ENCODE measurements at places on chromosomes 2 and 18.
A peak's percentile ranks its signal among the peaks of the same experiment; 100 is the strongest.

DNA sequence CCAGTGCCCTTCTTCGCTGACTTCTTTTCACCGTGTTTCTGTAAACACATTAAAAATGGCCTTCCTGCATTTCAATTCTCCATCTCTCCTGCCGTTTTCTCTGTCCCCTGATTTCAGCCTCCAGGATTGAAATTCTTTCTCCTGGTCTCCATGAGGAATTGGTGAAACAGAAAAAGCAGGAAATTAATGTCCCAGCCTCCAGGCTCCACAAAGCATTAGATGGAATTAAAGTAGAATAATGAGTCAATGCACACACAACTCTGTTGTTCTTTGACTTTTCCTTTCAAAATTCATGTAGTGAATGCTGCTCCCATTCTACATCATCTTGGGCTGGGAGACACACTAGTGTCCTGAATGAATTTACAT is 209.5 kb downstream of the KLHL29 start:
- DNase-seq: no peak

DNA sequence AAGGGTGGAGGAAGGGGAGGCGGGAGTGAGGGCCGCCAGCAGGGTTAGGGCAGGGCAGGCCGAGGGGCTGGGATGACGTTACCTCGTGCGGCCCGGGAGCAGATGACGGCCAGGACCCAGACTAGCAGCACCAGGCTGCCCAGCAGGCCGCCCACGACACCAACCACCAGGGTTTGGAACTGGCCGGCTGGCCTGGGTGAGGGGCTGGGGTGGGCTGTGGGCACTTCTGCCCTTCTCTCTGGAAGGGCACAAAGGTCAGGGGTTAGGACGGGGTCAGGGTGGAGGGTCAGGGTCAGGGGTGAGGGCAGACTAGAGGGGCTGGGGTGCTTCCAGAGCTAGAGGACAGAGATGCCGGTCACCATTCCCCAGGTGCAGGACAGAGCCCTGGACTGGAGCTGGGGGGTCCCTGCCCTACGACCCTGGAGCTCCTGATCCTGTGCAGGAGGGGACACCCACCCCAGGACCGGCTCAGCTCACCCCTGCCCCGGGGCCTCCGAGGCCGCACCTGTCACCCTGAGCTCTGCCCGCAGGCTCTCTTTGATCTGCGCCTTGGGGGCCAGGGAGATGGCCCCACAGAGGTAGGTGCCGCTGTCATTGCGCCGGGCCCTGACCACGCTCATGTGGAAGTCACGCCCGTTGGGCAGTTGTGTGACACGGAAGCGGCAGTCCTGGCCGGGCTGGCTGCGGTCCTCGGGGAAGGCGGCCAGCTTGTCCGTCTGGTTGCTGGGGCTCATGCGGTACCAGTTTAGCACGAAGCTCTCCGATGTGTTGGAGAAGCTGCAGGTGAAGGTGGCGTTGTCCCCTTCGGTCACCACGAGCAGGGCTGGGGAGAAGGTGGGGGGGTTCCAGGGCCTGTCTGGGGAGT is 6.3 kb downstream of the PDCD1 start:
- DNase-seq: no peak

DNA sequence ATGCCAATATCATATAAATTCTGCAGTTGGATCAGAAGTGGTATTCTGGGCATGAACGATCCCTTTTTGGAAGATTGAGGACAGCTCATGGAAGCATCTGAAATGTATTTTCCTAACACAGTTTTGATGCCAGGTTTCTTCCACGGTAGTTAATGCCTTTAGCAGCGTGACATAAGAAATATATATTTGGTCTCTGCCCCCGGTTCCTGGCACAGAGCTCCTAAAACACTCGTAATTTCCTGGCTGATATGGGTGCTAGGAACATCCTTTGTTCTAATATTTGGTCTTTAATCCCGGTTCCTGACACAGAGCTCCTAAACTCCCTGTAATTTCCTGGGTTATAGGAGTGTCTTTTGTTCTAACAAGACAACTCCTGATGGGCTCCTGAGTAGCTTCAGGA is 8.2 kb upstream of the CABLES1 start:
- DNase-seq: no peak

DNA sequence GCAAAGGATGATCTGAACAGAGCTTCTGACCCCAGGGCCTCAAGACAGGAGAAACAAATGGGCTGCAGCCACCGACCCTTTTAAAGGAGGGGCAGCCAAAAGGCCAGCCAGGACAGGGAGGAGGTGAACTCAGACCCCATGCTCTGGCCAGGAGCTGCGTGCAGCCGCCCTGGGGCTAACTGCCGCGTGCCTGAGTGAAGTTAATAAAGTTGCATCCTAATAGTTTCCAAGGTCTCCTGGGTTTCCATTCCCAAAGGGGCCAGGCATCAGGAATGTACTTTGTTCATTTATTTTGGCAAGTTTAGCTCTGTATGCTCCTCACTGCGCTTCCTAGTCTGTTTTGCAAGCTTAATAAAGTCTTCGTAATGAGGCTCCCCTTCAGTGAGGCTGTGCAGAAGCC is 60.7 kb downstream of the EN1 start:
- DNase-seq: no peak

GRCh38 chr2:217685255-217685605 is 317.6 kb downstream of the TNS1 start:
- DNase-seq: peak; percentile 30

DNA sequence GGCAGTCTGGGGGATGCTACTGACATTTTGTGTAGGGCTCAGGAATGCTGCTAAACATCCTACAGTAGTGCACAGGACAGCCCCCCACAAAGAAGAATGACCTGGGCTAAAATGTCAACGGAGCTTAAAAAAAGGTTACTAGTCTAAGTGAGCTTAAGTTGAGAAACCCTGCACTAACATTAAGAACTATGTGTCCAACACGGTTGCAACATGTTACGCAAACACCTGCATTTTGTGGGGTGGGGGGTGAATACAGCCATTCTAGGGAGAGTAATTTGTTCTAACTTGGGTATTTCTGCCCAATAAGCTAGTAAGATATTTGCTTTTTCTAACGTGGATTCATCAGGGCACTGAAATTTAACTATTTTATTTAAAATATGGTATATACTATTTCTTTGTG is 57.9 kb downstream of the SLC8A1 start:
- DNase-seq: no peak

GRCh38 chr18:36629138-36629530 is 199.7 kb downstream of the TPGS2 start:
- DNase-seq: no peak

DNA sequence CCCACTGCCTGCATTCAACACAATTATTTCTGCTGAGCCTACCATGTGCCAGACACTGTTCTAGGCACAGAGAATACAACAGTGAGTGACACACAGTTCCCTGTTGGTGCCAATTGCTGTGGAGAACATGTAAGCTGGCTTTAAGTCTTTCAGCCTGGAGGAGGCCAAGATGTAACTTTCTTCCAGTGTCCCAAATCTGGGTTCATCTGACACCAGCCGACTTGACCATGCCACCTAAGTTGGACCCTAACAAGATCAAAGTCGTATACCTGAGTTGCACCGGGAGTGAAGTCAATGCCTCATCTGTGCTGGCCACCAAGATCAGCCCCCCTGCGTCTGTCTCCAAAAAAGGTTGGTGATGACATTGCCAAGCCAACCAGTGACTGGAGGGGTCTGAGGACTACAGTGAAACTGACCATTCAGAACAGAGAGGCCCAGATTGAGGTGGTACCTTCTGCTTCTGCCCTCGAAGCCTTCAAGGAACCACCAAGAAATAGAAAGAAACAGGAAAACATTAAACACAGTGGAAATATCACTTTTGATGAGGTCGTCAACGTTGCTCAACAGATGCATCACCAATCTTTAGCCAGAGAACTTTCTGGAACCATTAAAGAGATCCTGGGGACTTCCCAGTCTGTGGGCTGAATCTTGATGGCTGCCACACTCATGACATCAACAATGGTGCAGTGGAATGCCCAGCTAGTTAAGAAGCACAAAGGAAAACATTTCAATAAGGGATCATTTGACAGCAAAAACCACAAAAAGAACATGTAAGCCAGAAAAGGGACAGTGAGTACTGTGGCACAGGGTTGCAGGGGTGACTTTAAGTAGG is 6.3 kb downstream of the TRABD2A start:
- no peak for DNase-seq

DNA sequence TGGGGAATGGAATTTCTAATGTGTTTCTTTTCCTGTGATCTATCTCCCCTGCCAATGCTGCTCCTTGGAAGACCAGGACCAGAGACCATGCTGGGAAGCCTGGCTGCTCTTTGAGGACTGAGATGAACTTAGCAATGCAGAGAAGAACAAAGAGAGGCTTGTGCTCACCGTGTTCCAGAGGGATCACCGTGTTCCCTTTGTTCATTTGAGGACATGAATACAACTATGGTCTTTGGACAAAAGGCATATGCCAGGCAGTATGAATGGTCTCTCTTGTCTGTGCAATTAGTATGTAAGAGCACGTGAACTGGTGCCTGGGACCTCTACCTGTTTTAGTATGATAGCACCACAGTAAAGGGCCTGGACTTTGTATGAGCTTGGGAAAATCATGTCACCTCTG is 139.9 kb downstream of the TDRD15 start:
- no peak for DNase-seq

DNA sequence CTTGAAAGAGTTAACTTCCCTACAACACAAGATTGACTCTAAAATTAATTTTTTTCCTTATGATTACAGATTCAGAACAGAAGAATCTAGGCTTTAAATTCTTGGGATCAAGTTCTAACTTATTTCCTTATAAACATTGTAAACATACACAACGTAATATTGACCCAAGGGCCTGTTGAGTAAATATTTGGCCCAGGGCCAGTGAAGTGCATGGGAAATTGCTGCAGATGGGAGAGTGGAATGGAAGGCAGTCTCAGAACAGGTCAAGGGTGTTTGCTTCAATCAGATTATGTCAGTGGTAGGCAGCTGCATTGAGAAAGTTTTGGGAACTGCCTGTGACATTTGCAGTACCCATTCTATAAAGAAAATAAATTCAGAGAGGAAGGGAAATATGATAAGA is 137.6 kb downstream of the MYO1B start:
- DNase-seq: no peak

DNA sequence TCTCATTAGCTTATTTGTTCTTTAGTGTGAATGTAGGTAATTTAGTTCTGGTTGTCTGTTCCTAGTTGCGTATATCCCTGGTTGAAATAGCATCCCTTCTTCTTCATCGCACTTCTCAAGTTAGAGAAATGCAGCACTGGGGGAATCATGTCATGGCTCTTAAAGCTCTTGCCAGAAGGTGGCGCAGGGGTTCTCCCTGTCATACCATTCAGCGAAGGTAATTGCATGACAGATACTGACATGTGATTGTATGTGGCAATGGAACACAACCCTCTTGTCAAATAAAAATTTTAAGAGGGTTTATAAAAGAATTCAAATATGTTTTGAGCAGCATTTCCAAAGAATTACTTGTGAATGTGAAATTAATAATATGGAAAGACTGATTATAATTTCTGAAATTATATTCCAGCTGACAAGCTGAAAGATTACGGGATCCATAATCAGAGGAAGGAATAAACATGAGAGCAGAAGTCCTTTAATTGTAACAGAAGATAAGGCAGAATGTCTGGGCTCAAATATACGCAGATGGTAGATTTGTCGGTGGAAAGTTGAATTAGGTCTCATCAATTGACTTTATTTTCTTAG is 411.7 kb downstream of the DSEL start:
- DNase-seq: peak; percentile 88

GRCh38 chr2:2647141-2647541 is 316.1 kb upstream of the MYT1L start:
- DNase-seq: no peak

DNA sequence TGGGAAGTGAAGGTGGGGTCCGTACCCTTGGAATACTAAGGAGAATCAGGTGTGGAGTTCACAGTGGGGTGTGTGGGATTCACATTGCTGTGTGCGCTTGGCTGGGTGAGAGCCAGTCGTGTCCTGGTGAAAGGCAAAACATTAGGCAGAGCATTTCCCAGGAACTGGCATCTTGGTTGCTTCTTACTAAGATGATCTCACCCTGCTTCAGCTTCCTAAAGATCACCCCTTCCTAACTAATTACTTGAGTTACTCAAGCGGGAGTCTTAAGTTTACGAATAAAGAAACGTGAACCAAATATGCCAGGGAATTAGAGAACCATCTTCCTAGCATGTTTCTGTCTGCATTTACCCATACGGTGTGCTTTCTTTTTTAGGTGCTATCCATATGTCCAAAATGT is 122.9 kb downstream of the NCK2 start:
- DNase-seq: no peak

DNA sequence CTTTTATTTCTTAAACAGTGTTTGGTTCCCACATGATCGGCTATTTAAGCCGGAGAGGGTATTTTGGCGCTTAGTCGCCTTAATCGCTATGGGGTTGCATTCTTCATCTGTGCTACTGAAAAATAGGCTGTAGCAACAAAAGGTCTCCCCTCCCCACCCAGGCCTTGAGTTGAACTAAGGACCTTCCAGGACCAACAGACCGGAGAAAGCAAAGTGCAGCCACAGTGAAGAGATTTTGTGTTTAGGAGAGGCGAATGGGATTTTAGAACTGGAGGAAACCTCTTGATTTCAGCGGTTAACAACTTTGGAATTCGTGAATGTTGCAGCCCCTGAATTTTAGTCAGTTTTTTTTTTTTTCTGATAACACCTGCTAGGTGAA is 1.4 kb downstream of the ITGA6 start:
- DNase-seq: peak; percentile 45

DNA sequence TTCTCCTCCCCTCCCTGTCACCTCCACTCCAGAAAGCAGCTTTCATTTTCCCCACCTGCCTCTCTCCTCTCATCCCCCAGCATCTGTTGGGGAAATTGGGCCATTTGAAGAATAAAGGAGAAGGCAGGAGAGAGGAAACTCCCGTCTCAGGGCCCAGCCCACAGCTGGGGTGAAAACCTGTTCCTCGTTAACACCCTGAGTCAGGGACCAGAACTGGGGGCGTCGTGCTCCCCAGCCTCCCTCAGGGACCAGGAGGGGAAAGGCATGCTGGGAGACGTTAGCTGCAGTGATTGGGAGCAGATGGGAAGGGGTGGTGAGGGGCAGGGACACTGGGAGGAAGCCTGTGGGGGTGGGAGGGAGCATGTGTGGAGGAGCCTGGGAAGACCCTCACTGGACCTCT is 251.3 kb downstream of the DYSF start:
- no peak for DNase-seq

GRCh38 chr2:76867854-76868253 is 654.3 kb downstream of the LRRTM4 start:
- DNase-seq: no peak

DNA sequence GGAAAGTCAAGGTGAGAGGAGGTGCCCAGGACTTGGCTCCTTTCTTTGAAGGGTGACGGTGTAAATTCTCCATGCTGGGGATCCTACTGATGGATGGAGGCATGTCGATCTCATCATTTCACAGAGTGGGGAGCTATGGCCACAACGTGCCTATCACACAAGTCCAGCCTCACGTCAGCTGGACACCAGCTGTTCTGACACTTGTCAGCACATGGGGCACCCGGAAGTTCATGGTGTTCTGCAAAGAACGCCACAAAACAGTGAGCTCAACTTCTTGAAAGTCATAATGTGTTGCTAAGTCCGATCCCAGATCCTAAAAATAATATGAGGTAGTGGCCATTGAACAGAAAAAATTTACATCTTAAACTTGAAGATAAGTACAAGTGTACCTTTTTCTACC is 12.3 kb downstream of the PAX8 start:
- DNase-seq: no peak
